ENCODE measurements at places on chromosomes 4 and X. TPM values are rescaled to one million over a fixed set of nuclear protein-coding genes. Genes with fewer than 3 reads are reported as not detected.

DNA sequence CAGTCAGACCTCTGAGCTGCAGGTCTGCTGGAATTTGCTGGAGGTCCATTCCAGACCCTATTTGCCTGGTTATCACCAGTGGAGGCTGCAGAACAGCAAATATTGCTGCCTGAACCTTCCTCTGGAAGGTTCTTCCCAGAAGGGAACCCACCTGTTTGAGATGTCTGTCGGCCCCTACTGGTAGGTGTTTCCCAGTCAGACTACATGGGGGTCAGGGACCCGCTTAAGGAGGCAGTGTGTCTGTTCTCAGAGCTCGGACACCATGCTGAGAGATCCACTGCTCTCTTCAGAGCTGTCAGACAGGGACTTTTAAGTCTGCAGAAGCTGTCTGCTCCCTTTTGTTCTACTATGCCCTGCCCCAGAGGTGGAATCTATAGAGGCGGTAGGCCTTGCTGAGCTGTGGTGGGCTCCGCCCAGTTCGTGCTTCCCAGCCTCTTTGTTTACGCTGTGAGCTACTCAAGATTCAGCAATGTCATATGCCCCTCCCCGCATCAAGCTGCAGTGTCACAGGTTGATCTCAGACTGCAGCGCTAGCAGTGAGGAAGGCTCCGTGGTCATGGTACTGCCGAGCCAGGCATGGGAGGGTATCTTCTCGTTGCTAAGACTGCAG is 44.1 kb upstream of the KDR start:
- DNase-seq, result no peak

The RS1 gene
- not detected for total RNA-seq

The ADH1A gene
- total RNA-seq, result not detected

The CYP2U1 gene
- 1.8 TPM for total RNA-seq

The CLTRN gene
- 0.22 TPM for total RNA-seq

- DNase-seq, result no peak
These were observed 39.5 kb upstream of the RELL1 start for GRCh38 chr4:37725718-37726117.

DNA sequence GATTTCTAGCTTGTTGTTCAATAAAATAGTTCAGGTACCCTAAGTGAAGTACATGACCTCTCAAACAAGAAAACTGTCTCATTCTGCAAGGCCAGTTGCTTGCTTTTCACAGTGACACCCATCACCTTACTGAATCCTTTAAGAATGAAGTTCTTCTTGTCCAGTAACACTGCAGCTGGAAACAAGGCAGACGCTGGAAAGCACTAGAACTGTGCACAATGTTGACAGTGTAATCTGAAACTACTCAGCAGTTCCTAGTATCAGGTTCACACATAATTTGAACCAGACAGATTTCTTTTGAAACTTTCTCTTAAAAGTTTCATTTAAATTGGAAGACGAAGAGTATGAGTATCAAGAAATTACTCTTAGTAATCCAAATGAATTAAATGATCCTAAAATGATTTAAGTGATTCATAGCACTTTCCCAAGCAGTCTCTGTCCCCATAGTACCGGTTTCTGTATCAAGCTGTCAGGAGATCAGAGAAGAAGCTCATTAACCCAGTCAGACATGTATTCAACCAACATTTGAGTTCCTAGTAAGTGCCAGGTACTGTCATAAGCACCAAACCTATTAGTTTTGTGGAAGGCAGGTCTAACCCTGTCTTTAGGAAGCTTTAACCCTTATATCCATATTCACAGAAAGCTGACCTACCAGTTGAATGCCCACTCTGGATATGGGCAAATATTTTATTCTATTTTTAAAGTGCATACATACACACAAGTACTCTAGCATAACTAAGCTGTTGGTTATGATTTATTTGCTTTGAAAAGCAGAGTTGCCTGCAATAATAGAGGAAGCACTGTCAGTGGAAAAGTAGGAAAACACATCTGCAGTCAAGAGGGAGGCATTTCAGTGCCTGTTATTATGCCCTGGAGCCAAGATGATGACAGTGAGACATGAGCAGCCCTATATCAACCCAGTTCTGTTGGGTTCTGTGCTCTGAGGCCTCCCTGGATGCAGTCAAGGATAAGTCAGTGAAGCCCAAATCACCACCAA is 63.6 kb downstream of the PALLD start:
- no peak for DNase-seq

The EXOC1L gene
- total RNA-seq, result not detected

DNA sequence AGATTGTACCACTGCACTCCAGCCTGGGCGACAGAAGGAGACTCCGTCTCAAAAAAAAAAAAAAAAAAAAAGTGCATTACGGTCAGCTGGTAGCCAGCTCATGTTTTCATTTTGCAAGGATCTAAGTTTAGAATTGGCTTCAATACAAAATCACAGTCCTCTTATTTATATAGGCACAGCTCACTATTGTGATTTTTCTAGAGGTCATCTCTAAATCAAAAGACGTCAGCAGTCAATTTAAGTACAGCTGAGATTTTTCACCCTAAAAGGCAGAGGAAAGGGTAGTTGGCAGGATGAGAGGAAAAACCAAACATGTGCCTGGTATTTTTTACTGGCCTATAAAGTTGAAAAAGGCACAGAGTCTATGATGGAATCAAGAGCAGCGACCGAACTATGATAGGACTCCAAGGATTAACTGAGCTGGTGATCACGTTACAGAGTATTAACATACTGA is 30.8 kb downstream of the ASB5 start:
- no peak for DNase-seq

- DNase-seq, result no peak
These were observed 67.0 kb downstream of the SLC4A4 start for GRCh38 chr4:71405791-71406190.

GRCh38 chr4:37126051-37126450 is 118.5 kb upstream of the NWD2 start:
- no peak for DNase-seq

The SMARCA1 gene
- total RNA-seq, result 4.5 TPM

DNA sequence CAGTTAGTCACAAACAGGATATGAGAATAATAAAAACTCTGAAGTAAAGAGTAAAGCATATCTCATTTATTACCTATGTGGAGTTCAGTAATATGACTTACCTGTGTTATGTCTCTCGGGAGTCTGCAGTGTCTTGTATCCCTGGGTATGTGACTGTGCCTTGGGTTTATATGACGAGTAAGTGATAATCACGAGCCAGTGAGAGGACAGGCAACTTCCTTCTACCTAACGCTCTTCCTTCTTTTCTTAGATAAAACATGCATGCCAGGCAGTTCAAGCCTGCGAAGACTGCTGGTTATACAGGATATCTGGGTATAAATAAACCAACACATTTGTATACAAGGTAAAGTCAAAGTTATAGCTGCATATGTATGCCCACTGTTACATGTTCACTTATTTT is at the start of gene HPGDS:
Gene HPGDS (minus strand): TSS at position 143 of the 400 bp plus-strand sequence. CDS start 8,207 bp downstream, outside the sequence.
- DNase-seq, result no peak

- DNase-seq, result no peak
These were observed 106.7 kb downstream of the ARHGAP6 start for GRCh38 chrX:11558972-11559371.

- DNase-seq, result no peak
These were observed 17.7 kb upstream of the GPR34 start for GRCh38 chrX:41671082-41671481.

Measured in esophagus squamous epithelium (tissue), 5 donors.